Stimulated activated CD4-positive, alpha-beta T cell treated with anti-CD3 and anti-CD28 coated beads, Interleukin-15, amount 100 ng/mL, for 24 hours (primary cell): ENCODE measurements at places on chromosomes 5 and 9.

DNA sequence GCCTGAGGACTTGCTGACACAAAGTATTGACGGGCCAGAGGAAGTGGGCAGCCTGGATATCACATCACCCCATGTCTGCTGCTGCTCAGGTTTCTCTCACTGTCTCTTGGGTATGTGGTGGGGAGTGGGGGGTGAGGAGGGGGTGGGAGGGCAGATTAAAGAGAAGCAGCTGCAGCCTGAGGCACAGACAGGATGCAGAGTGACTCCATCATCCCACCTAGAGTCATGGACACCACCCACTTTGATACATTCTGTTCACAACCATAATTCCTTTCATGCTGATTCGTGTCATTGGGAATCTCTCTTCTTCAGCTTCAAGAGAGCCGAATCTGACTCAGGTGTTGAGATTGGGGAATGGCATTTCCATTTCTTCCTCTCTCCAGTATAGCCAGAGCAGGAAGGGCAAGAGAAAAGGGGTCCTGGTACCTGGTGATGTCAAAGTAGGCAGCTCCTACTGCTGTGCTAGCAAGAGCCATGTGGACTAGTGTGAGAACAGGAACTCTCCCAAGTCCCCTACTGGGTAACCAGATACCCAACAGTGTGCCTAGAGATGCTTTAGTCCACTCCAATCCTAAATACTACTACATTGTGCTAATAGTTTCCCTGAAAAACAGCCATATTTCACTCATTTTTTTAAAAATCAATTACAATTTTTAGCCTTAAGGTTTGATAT is 22.4 kb downstream of the GRAMD2B start:
- no peak for DNase-seq

DNA sequence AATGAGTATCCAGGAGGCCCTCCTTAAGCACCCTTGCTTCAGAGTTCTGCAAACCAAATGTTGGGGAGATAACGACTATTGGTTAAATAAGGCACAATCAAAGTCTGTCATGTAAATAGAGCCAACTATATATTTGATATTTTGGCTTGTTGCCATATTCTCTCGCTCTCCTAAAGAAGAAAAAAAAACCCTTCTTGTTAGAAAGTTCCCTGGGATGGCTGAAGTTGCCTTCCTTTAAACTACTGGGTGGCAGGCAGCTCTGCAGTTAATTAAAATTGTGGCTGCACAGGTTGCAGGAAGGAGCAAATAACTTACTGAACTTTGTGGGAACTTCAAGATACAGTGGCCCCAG is 227.0 kb upstream of the ANKRD55 start:
- DNase-seq: no peak

GRCh38 chr5:126377424-126377823 is 45.8 kb upstream of the GRAMD2B start:
- no peak for DNase-seq

- no peak for DNase-seq
These were observed 252.9 kb upstream of the SLC24A2 start for GRCh38 chr9:20041697-20042081.

GRCh38 chr5:66694036-66694435 is 97.8 kb downstream of the MAST4 start:
- DNase-seq: no peak

DNA sequence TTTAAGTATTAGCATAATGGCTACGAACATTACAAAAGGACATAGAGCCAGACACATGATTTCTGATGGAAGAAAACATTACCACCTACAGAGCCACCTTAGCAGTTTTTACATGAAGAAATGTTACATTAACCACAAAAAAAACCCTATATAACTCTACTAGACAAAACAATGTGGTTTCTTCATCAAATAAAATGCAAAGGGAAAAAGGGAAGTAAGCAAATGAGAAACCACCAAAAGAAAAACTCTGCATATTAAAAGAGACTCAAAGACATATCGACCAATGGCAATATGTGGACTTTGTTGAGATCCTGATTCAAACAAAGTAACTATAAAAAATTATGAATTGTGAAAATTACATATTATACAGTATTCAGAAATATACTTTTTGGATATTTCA is 132.7 kb downstream of the TSSK1B start:
- DNase-seq: no peak

DNA sequence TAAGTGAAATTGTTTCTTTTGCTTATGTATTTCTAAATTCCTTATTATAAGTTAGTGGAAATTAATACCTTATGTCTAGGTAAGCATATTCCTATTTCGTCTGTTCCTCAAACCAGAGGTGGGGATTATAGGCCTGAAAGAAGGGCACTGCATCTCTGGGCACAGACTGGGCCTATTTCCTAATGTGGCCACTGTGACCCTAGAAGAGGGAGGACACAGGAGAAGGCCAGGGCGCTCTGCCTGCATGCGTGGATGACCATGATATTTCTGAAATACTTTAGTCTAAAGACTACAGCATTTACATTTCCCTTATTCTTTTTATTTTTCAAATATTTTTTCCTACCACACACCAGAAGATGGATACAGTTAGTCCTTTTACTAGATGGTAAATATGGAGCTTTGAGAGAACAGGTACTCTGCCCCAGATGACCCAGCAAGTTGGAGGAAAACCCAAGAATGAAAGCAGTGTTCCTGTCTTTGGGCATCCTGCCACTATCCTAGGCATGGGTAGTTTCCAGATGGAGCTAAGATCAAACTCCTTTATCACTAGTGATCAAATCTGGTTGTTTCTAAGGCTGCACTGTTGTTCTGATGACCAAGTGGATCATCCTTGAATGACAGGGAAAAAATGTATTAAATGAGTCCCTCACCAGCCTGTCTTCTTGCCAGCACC is 27.8 kb downstream of the RUSC2 start:
- DNase-seq: no peak

DNA sequence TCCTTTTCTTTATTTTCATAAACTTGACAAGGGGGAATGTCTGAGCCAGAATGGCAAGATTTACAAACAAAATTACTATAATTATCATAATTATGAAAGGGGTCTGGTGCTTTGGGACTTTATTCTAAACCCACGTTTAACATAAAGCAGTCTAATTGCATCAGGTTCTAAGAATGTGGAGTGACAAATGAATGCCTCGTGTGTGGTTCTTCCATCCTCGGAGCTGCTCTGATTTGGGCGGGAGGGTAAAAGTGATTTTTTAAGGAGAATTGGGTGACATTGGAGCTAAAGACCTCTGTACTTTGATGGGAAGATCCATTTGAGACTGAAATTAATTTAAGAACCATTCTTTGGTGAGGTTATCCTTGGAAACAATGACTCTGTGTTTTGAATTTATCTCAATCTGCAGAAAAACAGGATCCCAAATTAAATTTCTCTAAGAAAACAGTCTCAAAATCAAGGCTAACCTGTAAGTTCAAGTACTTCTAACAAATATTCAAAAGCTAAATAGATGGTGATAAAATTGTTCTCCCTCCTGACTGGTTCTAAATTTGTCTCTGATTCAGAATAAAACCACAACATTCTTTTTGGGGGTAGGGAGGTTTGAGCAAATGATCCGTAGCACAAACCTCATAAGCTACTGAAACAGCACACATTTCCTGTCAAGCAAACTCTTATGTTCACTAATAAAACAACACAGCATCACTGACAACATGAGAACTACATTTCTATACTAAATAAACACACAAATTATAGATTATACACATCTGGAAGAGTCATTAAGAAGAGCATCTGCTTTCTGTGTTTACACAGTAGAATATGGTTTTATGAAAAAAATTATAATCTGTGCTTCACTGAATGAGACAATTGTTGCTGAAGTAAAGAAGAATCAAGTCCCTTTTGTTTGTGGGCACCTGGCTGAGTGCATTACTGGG is 85.5 kb downstream of the DCP2 start:
- DNase-seq: no peak

DNA sequence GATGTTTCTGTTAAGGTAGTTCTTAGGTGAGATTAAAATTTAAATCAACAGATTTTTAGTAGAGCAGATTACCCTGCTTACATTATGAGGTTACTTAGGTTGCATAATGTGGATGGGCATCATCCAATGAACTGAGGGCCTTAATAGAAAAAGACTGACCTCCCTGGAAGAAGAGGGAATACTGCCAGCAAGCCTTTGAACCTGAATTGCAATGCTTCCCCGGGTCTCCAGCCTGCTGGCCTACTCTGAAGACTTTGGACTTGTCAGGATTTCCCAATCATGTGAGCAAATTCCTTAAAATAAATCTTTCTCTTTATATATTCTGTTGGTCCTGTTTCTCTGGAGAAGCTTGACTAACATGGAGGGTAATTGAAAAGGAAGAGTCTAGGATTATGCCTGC is 542.1 kb upstream of the ARRDC3 start:
- no peak for DNase-seq

GRCh38 chr9:98095401-98095800 is 23.6 kb downstream of the TRIM14 start:
- DNase-seq: no peak
